Activated CD8-positive, alpha-beta memory T cell treated with anti-CD3 and anti-CD28 coated beads for 1 hour (primary cell): ENCODE measurements at places on chromosomes 13 and 19.

GRCh38 chr13:75021151-75021550 is 460.8 kb downstream of the TBC1D4 start:
- no peak for DNase-seq

DNA sequence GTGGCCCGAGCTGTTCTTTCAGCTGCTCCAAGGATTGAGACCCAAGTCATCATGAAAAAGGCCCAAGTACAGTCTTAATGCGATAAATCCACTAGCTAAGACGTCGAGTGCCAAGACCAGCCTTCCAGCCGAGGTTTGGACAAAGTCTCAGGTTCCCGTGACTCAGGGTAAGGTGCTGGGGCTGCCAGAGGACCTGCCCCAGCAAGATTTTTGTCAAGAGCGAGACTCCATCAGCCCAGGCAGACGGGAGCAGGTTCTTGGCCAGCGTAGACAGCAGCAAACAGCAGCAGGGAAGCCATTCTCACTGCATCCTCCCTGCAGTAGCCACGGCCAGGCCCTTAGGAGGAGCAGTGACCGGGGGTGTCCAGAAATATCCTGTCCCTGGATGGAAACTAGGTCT is 3.4 kb downstream of the FEM1A start:
- no peak for DNase-seq

GRCh38 chr19:4376671-4376990 is 23.7 kb downstream of the SH3GL1 start:
- DNase-seq = no peak

DNA sequence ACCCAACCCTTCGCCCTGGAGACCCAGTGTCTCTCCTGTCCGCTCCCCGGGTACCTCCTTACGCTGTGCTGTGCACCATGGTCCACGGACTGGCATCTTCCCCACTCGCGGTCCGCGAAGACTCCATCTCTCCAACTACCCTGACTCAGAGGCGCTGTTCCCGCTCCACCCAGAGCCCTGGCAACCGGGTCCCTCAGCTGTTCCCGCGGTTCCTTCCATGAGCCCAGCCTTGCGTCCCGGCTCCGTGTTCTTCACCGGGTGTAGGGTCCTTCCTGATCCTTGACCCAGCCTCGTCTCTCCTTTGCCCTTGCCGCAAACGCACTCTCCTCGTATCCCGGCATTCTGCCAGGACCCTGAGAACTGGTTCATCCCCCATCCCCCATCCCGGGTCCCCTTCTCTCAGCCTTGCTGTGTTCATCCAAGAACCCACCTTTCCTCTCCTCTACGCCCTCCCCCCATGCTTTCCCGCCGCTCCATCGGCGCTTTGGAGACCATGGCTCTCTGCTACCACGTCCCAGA is 664 bp downstream of the ICAM5 start:
- DNase-seq = no peak

GRCh38 chr19:1560286-1560882 is 7.7 kb downstream of the MEX3D start:
- no peak for DNase-seq

DNA sequence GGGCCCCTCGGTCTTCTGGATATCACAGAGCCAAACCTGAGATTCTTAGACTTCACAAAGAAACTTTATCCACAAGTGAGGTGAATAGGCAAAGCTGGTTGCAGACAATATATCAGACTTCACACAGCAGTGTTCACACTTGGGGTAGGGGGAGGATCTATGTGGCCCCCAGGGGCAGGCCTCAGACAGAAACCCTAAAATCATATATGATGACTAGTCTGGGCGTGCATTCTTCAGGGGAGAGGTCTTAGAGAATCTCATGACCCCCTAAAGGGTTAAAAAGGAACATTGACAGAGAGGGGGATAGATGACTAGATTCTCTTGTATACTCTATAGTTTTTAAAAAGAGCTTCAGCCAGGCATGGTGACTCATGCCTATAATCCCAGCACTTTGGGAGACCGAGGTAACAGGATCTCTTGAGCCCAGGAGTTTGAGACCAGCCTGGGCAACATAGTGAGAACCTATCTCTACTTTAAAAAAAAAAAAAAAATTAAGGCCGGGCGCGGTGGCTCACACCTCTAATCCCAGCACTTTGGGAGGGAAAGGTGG is 2.8 kb downstream of the TYROBP start:
- no peak for DNase-seq

DNA sequence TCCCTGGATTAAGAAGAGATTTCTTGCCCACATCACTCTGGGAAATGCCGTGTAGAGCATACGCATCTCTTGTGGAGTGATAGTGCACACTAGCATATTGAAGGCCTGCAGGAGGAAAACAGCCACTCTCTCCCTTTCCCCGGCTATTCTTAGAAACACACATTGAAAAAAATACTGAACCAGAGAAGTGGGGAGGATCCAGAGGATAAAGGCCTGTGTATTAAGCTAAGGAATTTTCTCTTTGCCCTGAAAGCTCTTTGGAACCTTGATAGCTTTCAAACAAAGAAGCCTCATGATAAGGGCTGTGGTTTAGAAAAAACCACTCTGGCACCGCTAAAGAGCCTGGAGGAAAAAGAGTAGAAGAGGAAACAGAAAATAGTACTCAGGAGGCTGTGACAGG is 386.1 kb upstream of the NBEA start:
- DNase-seq = no peak

GRCh38 chr13:31092646-31093045 is 69.1 kb downstream of the HSPH1 start:
- no peak for DNase-seq

DNA sequence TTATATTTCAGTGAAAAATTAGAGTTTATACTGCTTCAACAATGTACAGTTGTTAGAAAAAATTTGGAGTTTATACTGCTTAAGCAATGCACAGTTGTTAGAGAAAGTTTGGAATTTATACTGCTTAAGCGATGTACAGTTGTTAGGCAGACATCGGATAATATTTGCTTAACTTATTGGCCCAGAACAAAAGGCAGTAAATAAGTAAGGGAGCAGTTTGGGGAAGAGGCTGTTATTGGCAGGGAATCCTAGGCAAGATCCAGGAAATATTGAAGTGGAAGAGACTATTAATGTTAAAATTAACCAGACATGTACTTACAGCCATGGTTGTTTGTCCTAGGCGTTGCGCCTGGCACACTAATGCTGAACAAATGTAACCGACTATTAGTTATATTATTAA is 166.9 kb downstream of the GPC5 start:
- DNase-seq = no peak

DNA sequence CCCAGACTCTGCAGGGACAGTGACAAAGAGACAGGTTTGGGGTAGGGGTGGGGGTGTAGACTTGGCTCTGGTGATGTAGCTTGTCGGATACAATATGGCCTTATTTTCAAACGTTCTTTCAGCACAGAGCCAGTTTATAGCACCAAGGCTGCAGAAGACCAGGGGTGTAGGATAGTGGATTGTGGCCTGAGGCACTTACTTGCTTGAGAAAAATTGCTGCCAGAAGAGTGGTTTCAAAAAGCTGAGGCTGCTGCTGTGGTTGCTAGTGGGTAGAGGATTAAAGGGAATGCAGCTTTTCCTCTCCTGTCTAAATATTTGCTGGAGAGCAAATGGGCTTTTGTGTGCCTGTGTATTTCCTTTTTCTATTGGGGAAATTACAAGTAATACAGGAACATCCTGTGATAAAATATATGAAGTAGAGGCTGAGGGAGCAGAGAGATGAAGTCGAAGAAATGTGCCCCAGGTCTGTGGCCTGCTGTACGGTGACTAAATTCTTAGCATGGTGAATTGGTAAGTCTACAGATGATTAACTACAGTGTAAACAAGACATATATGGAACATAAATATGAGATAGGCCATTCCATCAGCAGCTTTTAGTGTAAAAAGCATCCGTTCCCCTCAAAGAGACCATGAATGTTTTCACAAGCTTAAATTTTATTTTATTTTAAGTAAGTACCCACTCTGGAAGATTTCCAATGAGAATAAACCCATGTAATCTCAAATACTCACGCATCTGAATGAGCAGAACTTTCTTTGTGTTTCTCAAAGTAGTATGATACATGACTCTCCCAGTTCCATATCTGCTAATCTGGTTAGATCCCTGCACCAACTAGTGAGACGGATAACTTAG is 112.9 kb downstream of the LRCH1 start:
- no peak for DNase-seq

DNA sequence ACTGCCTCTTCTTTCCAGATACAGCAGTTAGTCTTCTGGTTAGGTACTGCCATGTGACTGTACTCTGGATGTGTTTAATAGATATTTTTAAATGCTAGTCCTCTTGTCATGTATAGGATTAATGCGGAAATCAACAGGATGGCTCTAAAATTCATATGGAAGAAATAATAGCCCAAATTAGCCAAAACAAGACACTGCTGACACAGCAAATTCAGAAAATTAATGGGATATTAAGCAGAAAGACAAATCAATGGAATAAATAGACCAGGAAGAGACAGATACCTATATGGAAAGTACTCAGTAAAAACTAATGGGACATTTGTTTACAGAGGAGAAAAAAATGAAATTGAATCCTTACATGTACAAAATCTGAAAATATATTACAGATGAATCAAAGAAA is 679.3 kb upstream of the PCDH20 start:
- DNase-seq = no peak

GRCh38 chr13:30216111-30216510 is 91.2 kb downstream of the KATNAL1 start:
- DNase-seq = no peak

DNA sequence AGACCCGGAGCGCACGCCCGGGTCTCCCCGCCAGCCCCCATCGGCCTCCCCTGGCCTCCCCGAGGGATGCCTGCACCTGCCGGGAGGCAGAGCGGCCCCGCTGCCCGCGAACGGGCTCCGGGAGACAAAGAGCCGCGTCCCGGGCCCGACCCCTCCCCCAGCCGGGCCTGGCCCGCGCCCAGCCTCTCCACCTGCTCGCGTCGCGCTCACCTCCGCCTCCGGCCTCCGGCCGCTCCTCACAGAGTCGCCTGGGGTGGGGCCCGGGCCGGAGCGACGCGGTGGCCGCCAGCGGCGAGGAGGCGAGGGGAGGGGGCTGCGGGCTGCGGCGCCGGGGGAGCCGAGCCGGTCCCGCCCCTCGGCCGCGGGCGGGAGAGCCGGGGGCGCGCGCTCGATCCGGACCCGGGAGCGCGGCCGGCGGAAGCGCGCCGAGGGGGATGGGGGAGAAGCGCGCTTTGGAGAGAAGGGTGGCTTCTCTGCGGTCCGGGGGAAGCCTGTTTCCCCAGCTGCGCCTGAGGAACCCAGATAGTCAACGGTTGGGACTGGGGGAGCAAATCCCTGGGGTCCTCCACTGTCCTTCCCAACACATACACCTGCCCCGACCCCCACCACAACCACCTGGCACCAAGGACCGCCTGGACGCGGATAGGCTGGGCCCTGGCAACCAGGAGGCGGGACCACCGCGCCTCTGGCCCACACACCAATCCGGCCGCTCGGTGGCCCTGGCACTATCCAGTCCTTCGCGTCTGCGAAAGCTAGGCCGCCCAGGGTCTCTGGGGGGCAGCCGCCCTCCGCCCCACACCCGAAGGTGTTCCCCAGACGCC is at the start of gene PRR36:
TSS of gene PRR36 (minus strand) at position 315 of the 821 bp plus-strand sequence. CDS start 701 bp downstream, outside the sequence.
- DNase-seq = no peak

GRCh38 chr13:26501641-26502040 is 55.8 kb upstream of the WASF3 start:
- no peak for DNase-seq

DNA sequence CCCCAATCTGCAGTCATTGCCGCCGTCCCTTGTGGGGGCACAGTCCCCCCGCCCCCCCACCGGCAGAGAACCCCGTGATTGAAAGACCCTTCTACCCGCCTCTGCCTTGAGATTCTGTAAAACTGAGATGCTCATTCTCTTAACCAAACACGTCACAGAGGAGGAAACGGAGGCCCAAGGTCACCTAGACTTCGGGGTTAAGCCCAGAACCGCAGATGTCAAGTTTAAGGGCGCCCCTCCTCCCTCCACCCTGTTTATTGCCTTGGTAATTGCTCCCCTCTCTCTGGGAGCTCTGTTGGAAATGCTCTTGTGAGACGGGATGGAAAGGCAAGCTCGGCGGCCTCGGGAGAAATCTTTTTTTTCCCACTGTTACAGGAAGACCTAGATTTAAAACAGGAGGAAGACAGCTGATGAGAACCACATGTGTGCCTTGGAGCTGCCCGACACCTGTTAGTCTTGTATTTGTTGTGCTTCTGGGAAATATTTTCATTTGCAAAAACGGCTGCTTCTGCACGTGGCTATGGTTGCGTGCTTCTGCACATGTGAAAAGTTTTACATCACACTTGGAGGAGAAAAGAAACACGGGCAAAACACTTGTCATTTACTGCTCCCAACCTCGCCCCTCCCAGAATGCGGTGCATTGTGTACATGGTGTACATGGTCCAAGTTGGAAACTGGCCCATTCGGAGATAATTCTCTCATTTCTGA is 1.1 kb upstream of the MED26 start:
- peak; percentile 7 for DNase-seq

GRCh38 chr13:86992251-86992650 is 678.9 kb upstream of the SLITRK5 start:
- no peak for DNase-seq

GRCh38 chr19:38514812-38515633 is 81.5 kb downstream of the RYR1 start:
- peak; percentile 70 for DNase-seq

GRCh38 chr13:27423333-27423732 is 1.1 kb upstream of the GTF3A start:
- DNase-seq = no peak

DNA sequence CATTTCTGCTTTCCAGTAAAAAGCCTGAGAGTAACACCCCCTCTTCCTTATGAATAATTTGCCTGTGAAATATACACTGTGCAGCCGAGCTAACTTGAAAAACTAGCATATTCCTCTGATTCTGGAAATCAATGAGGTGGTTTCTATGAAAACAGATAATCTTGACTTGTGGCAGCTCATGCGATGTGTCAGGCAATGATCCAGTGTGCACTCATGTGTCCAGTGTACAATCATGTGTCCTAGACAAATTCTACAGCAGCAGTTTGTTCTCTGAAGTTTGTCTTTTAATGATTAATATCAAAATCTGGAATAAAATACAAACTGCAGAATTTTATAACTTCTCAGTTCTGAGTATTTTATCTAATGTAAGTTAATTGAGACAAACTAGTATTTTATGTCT is 2213.9 kb upstream of the PCDH20 start:
- no peak for DNase-seq

- no peak for DNase-seq
These were observed 3.3 kb upstream of the NAPA start for GRCh38 chr19:47518139-47518538.

DNA sequence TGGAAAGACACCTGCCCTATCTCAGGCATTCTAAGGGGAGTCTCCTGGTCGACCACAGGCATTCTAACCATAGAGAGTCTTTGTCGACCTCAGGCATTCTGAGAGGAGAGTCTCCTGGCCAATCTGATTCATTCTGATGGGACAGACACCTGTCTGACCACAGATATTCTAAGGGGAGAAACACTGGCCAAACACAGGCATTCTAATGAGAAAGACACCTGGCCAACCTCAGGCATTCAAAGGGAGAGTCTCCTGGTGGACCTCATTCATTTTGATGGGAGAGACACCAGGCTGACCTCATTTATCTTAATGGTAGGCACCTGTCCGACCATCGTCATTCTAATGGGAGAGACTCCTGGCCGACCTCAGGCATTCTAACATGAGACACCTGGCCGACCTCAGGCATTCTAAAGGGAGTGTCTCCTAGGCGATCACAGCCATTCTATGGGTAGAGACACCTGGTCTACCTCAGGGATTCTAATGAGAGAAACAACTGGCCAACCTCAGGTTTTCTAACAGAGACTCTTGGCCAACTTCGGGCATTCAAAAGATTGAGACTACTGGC is 1351.5 kb downstream of the UQCRFS1 start:
- no peak for DNase-seq
